ENCODE measurements at places on chromosomes 13 and 19.

DNA sequence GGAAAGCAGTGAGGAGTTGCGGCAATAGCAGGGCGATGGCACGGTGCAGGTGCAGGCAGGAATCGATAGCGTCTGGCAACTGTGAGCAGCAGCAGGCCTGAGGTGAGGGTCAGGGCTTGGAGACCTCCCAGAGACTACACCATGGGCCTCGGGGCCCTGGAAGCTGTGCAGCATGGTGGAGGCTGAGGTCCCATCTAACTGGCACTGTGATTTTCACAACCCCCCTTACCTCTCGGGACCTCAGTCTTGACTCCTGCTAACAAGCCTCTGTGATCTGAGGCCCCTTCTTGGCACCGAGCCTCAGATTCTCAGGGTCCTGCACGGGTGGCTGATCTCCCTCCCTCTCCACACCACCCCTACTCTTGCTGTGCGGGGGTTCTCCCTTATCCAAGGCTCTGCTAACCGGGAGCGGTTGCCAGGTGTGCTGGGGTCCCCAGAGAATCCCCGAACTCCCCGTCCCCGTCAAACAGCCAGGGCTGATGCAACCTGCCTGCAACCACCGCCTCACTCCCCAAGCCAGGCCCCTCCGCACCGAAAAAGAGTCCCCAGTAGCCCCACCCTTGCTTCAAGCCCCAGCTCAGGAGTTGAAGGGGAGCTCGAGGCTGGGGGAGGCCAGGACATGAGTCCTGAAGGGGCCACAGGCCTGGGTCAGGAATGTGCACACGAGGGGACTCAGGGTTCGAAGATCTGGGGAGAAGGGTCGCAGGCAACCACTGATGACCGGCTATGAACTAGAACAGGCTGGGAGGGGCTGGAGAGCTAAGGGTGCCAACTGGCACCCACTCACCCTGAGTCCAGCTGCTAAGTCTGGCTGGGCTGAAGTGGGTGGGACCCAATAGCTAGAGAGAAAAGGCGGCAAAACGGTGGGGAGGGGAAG is 4.8 kb upstream of the ATF5 start:
- DNase-seq = no peak

DNA sequence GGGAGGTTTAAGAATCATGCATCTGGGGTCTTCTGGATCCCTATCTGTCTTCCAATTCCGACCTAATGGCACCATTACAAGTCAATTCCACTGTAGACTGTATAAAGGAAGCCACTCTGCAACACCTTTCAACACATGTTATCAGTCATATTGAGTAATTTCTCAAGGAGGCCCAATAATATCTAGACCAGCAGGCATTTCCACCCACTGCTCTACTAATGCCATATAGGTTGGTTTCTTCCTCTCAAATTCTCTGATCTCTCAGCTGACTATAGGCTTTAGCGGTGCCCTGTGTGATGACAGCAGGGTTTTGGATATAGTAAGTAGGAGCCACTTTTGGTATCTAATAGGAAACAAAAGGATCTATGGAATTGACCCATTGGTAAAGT is 12.4 kb upstream of the ITM2B start:
- no peak for DNase-seq

- no peak for DNase-seq
Observed at GRCh38 chr13:98068521-98068920, 74.4 kb upstream of the FARP1 start.

DNA sequence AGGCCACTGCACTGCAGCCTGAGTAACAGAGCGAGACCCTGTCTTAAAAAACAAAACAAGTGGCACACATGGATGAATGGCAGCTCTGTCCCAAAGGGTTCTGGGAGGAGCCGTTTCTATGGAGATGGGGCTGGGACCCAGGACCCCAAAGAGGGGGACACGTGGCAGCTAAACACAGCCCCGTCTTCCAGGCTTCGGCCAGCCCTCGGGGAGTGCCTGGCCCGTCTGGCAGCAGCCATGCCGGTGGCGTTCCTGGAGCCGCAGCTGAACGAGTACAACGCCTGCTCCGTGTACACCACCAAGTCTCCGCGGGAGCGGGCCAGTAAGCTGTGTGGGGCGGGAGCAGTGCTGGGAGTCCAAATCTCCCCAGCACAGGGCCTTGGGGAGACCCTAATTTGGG is 82.4 kb downstream of the RYR1 start:
- DNase-seq = no peak

DNA sequence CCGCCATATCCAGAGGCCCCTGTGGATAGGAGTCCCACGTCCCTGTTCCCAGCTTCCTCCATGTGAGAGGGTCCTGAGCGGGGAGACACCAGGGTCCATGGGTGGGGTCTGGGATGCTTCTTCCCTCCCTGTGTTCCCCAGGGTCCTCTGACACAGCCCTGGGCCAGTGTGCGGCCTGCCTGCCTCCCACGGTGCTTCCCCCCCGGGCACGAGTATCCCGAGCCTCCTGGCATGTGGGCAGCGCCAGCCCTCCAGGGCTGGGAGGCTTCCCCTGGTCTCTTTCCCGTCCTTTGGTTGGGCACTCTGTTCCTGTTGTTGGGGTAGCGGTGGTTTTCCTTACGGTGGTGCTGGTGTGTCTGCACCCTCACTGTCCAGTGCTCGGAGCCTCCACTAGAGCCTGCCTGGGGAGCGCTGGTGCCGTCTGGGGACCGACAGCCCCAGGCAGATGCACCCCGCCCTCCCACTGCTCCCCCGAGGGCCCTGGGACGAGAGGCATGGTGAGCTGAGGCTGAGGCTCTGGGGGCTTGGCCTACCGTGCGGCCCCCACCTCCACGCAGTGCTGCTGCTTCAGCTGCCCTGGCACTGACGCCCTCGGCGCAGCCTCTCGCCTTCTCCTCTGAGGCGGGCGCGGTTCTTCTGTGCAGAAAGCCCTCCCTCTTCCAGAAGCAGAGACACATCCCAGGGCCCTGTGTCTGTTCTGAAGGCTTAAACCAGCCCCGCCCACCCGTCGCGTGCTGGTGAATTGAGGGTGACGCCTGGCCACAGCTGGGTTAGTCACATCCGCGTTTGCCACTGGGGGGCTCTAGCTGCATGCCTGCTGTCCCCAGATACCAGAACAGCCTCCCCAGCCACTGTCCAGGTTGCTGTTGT is 27.9 kb downstream of the PLEKHJ1 start:
- DNase-seq = no peak

DNA sequence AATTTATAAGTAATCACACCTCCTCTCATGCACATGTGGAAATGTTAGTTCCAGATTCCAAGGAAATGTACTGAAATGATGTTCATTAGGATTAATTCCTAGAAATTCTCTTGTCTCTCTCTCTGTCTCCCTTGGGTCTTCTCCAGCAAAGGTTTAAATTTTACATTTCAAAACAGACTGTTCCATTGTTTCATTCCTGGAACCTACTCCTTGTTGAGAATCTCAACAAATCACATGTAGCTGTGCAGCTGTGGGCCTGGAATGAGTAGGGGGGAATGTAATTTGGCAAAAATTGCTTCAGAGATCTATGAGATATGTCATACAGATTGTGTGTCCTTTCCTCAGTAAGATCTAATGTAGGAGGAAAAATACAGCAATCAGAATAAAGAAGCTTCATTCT is 46.2 kb upstream of the RFXAP start:
- no peak for DNase-seq

DNA sequence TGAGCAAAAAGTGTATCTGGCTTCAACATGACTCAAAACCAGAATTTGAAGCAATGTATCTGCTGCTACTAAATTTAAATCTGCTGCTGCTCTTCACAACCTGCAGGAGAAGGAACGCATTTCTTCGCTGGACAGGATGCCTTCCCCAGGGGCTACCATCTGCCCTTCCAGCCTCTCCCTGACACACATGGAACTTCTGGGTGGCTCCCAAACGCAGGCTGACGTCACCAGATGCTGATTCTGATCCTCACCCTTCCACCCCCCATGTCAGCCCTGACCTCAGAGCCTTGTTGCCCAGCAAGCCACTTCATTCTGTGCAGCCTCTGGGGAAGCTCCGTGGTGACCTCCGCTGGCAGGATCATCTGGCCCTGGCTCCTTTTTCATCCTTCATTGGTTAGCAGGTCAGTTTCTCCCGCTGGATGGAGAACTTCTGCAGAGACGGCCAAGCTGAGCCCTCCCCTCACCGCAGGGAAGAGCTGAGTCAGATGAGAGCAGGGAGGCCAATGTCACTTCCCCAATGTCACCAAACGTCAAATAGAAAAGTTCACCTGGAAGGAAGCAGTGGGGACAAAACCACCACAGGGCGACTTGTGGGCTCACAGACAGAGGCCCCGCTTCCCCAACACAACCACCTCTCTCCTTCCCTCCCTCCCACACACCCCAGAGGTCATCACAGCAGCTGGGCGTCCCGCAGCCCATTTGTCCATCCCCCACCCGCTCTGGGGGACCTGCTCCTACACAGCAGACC is 14.0 kb upstream of the RAB20 start:
- peak; percentile 51 for DNase-seq

GRCh38 chr19:8371011-8371804 is 7.3 kb downstream of the ANGPTL4 start:
- no peak for DNase-seq

- DNase-seq = no peak
Observed at GRCh38 chr19:38715555-38715954, 28.7 kb downstream of the CAPN12 start.

- DNase-seq = no peak
Observed at GRCh38 chr13:77328819-77329132, 1.9 kb upstream of the MYCBP2 start.

DNA sequence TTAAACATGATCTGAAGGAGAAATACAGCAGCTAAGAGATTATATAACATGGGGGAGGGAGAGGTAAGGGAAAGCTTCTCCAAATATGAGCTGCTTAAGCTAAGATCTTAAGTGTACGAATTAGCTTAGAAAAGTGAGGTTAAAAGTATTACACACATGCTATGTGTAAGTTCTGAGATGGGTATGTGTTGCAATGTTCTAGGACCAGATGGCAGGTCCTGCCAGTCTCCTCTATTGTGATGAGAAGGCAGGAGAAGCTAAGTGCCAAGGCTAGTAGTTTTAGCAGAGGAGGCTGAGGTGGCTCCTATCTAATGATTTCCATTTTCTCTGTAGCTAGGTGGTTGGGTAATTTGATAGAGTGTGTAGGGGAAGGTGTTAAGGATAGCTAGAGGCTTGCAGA is 57.6 kb downstream of the MICU2 start:
- no peak for DNase-seq

DNA sequence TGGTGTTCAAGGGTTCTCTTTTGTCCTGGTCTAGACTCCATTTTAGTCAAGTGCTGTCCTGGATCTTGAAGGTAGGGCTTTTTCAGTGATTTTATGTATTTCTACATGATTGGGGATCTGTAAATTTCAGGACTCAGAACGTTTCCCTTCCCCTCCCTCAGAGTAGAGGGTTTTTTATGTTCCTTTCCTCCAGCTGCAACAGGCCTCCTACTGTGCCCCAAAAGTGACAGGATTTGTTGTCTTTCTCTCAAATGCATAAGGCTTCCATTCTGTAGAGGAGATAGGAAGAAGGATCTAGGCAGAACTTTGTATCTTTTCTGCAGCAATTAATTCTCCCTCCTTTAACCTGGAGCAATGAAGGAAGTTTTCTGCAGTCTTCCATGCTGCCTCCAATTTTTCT is 251.3 kb downstream of the MAB21L1 start:
- no peak for DNase-seq

GRCh38 chr13:55394470-55394869 is 1746.2 kb upstream of the PRR20A start:
- no peak for DNase-seq

- DNase-seq = no peak
Observed at GRCh38 chr13:77544355-77544754, 8.8 kb downstream of the SCEL start.

DNA sequence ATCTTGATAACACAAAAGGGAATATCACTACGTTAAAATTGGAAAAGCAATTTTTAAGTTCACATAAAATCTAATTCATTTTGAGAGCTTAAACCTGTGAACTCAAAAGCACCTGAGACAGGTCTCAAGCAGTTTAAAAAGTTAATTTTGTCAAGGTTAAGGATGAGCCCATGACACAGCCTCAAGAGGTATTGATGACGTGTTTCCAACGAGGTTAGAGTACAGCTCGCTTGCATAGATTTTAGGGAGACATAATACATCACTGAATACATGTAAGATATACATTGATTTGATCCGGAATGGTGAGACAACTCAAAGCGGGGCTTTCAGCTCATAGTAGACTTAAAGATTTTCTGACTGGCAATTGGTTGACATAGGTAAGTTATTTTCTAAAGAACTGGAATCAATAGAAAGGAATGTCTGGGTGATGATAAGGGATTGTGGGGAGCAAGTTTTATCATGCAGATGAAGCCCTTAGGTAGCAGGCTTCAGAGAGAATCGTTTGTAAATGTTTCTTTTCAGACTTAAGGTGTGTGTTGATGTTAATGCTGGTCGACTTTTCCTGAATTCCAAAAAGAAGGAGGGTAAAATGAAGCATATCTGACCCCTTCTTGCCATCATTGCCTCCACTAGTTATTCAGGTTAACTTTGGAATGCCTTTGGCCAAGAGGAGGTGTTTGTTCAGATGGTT is 2890.6 kb downstream of the PCDH9 start:
- no peak for DNase-seq

DNA sequence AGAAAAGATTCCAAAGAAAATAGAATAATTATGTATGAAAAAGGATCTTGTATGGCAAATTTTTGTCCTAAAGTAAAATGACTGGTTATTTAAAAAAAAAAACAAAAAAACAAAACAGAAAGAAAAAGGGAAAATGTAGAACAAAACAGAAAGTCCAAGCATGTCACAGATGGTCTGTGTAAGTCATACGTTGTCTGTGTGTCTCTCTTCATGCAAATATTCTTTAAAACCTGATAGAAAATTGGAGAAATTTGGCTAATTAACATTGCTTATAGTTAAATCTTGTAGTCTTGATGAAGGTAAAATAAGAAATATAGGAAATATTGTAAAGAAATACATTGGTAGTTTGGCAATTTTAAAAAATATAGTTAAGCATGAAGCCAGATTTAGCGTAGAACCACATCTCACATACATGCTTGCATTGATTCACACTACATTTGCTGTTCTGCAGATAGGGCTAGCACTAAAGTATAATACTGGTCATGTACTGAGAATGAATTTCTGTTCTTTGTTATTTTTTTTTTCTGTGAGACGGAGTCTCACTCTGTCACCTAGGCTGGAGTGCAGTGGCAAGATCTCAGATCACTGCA is 58.4 kb downstream of the SPRYD7 start:
- no peak for DNase-seq

- DNase-seq = no peak
Observed at GRCh38 chr19:49857838-49858087, 6.8 kb downstream of the PTOV1 start.

DNA sequence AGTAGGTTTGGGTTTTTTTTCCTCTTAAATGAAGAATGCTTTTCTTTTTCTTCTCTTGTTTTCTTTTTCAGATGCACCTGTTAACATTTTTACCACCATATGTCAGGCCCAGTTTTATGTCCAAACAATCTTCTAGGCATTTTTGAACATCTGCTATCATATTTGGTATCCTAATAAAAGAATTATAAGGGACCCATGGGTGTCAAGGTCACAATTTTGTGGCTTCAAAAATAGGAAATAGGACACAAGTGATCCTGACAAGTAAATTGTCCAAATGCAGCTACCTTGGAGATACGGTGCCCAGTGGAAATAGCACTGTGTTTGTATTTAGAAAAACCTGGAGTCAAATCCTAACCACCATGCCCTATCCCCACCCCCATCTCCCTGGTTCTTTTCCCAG is 270.3 kb downstream of the MZT1 start:
- no peak for DNase-seq

GRCh38 chr19:15177269-15178116 is 23.3 kb downstream of the NOTCH3 start:
- peak; percentile 87 for DNase-seq

- no peak for DNase-seq
Observed at GRCh38 chr13:44354331-44354730, 19.3 kb upstream of the SERP2 start.

GRCh38 chr19:38317104-38317612 is 1.4 kb upstream of the YIF1B start:
- DNase-seq = no peak

- no peak for DNase-seq
Observed at GRCh38 chr19:8877854-8878705, 45.9 kb downstream of the MBD3L1 start.

Measured in RPMI8226 (cell line).